ENCODE measurements at places on chromosomes 16 and 17.
A peak's percentile ranks its signal among the peaks of the same experiment; 100 is the strongest.

DNA sequence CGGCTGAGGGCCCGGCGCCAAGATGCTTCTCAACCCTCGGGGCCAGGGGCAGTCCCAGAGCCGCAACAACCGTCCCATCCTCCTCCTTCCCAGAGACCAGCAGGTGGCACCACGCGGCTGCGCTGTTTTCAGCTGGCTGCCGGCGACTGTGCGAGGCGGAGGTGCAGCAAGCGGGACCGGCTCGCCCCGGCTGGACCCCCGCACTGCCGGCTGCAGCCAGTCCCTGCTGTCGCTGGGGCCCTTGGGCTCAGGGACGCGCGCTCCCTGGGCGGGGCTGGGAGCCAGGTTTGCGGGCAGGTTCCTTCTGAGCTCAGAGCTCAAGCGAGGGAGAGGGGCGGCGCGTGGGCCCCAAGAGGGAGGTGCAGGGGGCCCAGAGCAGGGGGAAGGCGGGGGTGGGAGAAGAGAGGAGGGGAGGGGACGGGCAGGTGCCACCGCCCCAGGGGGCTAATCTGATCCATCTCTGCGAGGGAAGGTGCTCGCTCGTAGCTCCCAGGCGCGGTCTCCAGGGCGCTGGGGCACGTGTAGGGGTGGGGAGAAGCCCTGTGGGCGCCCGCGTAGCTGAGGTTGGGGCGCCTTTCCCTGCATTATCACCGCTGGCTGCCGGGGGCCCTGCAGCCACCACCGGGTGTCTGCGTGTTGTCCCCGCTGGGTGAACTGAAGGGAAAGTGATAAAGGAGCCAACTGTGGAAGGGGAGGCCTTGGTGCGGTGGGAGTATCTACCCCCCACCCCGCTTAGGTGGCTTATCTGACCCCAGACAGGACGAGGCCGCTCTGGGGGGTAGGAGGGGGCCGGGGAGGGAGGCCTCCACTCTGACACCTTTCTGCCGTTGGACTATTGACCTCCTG lies 24.2 kb downstream of the STAT5A start:
- DNase-seq, result peak; percentile 66

GRCh38 chr16:3807425-3808123 lies 72.9 kb downstream of the CREBBP start:
- no peak for DNase-seq

DNA sequence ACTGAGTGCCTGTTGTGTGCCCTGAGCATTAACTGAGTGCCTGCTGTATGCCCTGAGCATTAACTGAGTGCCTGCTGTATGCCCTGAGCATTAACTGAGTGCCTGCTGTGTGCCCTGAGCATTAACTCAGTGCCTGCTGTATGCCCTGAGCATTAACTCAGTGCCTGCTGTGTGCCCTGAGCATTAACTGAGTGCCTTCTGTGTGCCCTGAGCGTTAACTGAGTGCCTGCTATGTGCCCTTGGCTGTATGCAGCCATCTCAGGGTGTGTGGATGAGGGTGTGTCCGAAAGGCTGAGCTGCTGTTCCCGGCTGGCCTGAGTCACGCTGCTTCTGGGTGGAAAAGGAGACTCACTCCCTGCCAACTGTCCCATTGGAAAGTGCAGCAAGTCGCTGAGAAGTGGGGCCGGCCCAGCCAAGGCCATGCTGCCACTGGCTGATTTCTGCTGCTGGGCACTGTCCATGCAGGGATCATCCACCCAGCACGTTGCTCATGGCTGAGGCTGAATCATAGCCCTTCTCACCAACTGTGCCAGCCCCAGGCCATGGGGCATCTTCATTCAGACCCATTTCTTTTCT lies 113.8 kb downstream of the OR1D5 start:
- DNase-seq, result peak; percentile 85

- peak; percentile 95 for DNase-seq
Measured at GRCh38 chr17:45092911-45093430, 31.9 kb downstream of the NMT1 start.

DNA sequence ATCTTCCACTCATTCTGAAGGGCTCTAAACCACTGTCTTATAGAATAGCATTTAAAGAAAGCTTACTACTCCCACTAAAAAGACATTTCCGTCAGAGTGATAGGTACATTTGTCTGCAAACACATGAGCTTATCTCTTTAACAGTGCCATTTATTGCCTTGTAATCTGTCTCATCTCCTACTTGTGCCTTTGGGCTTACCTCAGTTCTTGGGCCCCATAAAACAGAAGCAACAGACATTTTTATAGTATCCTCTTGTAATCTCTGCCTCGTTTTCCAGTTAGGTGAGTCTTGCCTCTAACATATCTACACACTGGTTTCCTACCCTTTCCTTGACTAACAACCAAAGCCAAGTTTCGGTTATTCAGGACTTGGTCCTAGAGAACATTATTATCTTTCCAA lies 681.4 kb upstream of the KIF2B start:
- DNase-seq, result no peak

DNA sequence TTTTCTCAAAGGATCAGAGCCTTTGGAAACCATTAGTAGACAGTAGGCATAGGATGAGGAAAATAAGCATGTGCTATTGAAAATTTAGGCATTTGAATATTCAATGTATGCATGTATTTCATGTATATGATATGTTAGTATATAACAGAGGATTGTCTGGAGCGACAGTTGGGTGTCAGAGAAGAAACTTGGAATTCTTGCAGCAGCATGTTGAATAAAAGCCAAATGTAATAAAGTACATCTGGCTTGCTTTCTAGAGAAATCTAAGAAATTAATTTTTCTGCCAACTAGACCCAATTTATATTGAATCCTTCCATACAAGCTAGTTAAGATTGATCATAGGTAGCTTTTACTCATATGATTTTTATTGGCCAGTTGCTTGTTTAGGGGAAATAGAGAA lies 578.8 kb downstream of the CDH11 start:
- DNase-seq, result no peak

GRCh38 chr17:14903854-14904253 lies 361.3 kb downstream of the PMP22 start:
- no peak for DNase-seq

DNA sequence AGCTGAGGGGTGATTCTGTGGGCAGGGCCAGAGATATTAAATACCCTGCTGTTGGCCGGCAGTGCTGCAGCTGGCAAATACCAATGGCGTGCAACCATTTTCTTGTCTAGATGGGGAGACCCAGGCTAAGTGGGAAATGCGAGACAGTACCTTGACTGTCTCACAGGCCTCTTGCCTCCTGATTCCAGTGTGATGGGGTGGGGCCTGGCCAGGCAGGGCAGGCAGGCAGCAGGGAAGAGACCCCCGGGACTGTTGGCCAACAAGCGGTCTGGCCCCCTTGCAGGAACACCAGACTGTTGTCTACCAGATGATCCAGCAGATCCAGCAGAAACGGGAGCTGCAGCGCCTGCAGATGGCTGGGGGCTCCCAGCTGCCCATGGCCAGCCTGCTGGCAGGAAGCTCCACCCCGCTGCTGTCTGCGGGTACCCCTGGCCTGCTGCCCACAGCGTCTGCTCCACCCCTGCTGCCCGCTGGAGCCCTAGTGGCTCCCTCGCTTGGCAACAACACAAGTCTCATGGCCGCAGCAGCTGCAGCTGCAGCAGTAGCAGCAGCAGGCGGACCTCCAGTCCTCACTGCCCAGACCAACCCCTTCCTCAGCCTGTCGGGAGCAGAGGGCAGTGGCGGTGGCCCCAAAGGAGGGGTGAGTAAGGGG lies 5.7 kb upstream of the CISD3 start:
- no peak for DNase-seq

DNA sequence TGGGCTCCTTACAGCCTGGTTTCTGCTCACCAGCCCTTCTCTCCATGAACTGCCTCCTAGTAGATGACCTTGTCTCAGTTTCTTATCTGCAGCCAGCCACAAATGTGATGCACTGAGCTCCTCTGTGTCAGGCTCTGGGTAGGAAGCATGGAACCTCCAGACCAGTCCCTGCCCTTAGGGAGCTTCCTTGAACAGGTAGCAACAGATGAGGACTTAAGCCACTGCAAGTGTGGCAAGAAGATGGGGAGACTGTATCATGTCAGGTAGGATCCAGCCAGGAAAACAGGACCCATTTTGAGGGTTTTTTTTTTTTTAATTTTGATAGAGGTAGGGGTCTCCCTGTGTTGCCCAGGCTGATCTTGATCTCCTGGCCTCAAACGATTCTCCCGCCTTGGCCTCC lies 5.3 kb upstream of the MAP3K14 start:
- no peak for DNase-seq

DNA sequence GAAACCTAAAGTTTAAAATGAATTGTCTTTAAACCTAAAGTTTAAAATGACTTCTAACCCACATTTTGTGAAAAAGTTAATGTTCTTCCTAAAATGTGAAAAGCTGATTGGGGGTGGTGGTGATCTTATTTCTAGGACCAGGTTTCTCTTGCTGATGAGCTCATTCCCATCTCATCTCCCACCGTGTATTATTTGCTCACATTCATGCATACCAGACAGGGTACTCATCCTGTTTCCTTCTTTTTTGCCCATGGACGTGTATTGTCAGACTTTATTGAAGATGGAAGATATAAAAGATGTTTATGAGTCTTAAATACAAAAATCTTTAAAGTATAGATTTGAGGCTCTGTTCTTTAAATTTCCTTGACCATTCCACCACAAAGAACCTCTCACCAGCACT lies 70.1 kb upstream of the MPHOSPH6 start:
- no peak for DNase-seq

DNA sequence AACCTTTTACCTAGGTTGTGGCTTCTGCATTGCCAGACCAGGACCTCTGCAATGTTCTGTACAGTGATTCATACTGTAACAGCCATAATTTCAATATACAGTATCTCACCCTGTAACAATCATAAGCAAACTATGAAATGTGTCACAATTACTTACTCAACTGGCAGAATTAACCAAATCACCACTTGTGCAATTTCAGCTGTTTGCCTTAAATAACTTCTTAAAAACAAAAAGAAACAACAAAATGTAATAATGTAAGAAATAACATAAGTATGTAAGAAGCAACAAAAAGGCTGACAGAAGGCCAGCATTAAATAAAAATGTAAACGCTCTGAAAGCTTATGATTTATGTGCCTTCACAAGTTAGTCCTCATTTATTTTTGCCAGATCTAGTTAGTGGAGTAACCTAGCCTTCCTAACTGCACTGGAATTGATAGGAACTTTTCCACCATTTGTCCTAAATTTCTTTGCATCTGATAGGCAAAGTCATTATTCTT lies 96.9 kb downstream of the SKAP1 start:
- no peak for DNase-seq

- peak; percentile 72 for DNase-seq
Measured at GRCh38 chr16:56203052-56203451, 11.8 kb downstream of the GNAO1 start.

- no peak for DNase-seq
Measured at GRCh38 chr17:75645501-75645888, 12.3 kb downstream of the SMIM5 start.

- DNase-seq, result no peak
Measured at GRCh38 chr17:78559749-78560368, 17.3 kb downstream of the DNAH17 start.

DNA sequence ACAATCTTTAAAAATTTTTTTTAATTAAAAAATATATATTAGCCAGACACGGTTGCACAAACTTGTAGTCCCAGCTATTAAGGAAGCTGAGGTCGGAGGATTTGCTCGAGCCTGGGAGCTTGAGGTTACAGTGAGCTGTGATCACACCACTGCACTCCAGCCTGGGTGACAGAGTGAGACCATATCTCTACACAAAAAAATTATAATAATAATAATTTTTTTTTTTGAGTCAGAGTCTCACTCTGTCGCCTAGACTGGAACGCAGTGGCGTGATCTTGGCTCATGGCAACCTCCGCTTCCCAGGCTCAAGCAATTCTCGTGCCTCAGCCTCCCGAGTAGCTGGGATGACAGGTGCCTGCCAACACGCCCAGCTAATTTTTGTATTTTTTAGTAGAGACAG lies 23.8 kb downstream of the LITAF start:
- DNase-seq, result no peak

- no peak for DNase-seq
Measured at GRCh38 chr17:8558144-8558543, 72.4 kb downstream of the MYH10 start.

GRCh38 chr17:17186051-17186450 lies 20.1 kb downstream of the PLD6 start:
- DNase-seq, result no peak

GRCh38 chr16:88561485-88562359 lies 8.5 kb upstream of the ZC3H18 start:
- DNase-seq, result peak; percentile 48

DNA sequence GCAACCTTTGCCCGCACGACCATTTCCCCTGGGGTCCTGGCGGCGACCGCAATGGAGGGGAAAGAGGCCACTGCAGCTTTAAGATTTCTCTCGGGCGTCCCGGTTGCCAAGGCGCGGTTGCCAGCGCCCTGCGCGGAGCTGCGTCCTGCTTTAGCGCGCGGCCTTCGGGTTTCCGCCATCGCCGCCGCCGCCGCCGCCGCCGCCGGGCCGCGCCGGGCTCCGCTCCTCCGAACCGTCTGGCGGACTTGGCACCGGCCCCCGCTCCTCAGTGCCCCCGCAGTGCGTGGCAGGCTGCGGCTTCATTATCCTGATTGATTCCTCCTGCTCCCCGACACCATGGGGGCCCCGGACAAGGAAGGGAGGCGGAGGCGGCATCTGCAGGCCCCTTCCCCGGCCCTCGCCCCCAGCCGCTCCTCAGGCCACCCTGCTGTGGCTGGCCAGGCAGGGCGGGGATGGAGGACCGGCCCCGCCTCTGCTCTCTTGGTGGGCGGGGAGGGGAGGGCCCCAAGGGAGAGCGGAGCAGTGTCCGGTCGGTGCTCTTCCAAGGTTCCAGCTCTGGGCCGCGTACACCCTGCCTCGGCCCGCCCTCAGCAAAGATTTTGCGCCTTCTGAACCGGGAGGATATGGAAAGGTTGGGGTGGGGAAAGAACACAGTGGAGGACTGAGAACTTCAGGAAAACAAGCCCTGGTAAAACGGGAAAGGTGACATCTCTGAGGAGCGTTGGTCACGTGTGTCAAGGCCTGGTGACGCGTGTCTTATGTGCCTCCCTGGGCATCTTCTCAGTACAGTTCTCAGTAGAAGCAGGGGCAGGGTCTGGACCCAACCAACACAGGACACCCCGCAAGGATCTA lies 34.0 kb downstream of the NEUROD2 start:
- DNase-seq, result peak; percentile 78

GRCh38 chr17:17978481-17979424 lies 6.1 kb downstream of the DRC3 start:
- no peak for DNase-seq

- peak; percentile 95 for DNase-seq
Measured at GRCh38 chr17:50199803-50200456, 1.5 kb downstream of the COL1A1 start.

- no peak for DNase-seq
Measured at GRCh38 chr16:72836181-72836580, 211.7 kb downstream of the ZFHX3 start.

DNA sequence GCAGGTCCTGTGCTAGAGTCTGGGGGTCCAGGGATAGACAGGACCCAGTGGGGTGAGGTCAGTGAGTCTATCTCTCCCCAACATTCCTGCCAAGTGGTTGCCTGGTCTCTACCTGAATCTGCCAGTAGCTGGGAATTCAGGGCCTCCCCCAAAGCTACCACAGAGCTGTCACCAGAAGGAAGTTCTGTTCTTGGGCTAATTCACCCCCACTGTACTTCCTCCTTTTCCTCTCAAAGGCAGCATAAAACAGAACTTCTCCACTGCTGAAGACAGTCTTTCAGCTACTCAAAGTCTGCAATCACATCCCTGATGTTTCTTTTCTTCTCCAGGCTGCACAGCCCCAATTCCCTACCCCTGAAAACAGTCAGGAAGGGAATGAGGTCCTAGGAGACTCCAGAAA lies 8.7 kb downstream of the CAMTA2 start:
- DNase-seq, result no peak

Data from RPMI7951 (cell line).